ENCODE measurements at places on chromosomes 12 and 14.

DNA sequence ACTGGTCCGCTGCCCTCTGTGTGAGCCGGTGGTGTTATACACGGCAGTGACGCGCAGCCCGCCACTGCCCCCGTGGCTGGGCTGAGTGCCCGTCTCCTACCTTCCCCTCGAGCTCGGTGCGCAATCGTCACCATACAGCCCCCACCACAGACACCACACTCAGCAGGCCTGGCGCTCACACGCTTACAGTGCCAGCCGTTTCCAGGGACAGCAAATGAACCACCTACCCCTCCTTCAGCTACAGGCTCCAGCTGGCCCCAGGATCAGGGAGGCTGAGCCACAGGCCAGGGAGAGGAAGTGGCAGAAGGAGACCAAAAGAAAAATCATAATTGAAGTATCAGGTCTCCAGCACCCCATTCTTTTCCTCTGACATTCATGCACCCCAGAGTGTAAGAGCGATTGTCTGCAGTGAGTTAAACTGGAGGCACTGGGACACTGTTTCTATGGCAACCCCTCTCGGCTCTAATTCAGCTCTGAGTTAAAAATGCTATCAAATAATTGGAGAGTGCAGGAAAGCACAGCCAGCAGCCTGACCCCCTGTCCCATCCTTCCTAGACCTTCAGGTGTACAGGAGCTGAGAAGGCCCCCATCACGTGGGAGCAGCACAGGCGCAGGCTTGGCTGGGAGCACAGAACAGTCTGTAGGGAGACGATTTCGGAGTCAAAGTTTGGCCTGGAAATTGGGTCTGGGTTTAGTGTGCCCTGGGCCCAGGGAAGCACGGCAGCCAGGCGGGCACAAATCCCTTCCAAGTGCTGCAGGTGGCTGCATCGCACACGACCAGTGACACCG lies 18.0 kb downstream of the LRTM2 start:
- DNase-seq, result no peak

DNA sequence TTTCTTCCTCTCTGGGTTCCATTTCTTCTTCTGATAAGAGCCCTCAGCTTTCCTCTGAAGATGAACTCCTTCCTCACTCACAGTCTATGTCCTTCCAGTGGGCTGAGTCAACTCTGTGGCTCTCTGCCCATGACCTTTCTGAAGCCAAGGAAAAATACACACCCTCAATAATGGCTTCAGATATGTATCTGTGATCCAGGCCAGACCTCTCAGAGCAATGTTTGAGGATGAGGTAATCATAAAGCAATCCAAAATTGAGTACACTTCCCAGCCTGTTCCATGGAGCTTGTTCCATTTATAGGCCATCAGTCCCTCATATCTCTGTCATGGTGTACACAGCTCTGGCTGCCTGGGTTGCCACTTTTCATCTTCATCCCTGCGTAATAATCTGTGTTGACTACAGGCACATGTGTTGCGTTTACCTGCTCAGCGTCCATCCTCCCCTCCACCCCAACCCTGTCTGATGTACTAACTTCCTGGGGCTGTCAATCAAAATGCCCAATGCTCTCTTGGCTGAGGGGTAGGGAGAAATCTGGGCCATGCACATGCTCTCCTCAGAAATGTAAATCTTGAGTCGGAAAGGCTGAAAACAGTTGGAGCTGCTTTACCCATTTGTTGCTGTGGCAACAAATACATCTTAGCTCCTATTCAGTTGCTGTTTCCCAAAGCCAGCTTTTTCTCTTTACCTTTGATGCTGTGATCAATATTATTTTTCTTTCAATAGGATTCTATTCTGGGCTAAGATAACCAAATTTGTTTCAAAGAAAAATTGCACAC lies 377.8 kb upstream of the TMEM132C start:
- DNase-seq, result no peak

GRCh38 chr12:107254258-107254856 lies 161.0 kb upstream of the CRY1 start:
- no peak for DNase-seq

DNA sequence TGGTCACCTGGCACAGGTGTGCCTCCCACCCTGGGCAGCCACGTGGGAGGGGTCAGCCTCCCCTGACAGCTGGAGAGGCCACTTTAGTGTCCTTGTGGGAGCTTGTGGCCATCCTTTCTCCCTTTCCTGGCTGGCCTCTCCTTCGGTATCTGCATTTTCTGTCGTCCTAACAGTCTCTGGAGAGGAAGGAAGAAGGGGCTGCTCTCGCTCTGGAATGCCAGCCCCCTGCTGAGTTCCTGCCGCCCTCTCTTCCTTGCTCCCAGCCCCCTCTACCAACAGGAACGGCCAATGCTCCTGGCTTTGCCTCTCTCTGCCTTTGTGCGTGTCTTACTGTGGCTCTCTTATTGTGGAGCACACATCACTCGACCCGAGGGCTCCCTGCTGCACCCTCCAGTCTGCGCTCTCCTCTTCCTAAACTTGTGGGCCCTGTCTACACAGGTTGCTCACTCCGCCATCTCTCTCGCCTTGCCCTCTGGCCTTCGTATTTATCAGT lies 70.8 kb downstream of the FBXL14 start:
- DNase-seq, result no peak

DNA sequence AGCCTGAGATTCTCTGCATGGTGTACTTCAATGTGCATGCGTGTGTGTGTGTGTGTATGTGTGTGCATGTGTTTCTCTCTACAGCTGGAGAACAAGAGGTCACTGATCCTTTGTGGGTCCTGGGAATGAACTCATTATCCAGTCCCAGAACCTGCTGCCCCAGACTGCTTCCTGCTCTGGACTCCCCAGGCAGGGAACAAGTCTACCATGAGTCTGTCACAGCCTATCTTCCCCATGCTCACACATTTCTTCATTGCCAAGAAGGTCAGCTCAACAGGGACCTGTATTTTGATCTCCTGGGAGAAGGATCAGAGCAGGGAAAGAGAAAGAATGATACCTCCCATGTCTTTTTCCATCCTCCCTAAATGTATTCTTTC lies 2.9 kb upstream of the AGAP2 start:
- DNase-seq, result no peak

GRCh38 chr14:92646952-92647796 lies 101.3 kb downstream of the LGMN start:
- DNase-seq, result no peak

DNA sequence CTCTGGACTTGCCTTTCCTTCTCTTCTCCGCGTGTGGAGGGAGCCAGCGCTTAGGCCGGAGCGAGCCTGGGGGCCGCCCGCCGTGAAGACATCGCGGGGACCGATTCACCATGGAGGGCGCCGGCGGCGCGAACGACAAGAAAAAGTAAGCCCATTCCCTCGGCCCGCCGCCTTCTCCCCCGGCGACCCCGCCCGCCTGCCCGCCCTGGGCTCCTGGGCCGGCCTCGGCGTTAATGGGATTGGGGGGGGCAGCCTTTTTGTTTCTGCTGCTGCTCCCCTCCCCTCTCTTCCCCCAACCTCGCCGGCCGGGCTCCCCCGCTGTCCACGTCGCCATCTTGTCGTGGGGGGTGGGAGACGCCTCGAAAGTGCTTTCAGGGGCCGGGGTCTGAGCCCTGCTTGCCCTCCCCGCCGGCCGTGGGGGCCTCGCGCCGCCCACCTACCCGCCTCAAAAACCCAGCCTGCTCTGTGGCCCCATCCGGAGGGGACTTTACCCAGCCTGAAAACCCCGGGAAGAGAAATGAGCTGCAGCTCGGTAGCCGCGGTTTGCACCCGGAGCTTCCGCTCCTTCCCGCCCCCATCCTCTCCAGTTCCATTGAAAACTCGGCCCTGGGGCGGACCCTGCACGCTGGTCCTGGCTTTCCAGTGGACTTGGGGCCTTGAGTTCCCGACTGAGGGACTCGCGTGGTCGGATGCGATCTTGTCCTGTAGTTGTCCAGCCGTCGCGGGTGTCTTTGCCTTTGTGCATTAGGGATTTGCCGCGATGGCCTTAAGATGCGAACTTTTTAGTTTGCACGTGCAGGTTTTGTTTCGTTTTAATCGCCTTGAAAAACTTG lies 598 bp downstream of the HIF1A start:
- peak; percentile 51 for DNase-seq

GRCh38 chr12:32061033-32061432 lies 45.6 kb upstream of the BICD1 start:
- no peak for DNase-seq

GRCh38 chr12:42482041-42482747 lies 107.4 kb downstream of the PRICKLE1 start:
- no peak for DNase-seq

GRCh38 chr12:53006810-53007309 lies 604 bp downstream of the EIF4B start:
- peak; percentile 27 for DNase-seq

- no peak for DNase-seq
These were observed 198.6 kb upstream of the PZP start for GRCh38 chr12:9406564-9407424.
